ENCODE measurements at places on chromosomes 3 and 15. TPM values are rescaled to one million over a fixed set of nuclear protein-coding genes. Genes with fewer than 3 reads are reported as not detected.

DNA sequence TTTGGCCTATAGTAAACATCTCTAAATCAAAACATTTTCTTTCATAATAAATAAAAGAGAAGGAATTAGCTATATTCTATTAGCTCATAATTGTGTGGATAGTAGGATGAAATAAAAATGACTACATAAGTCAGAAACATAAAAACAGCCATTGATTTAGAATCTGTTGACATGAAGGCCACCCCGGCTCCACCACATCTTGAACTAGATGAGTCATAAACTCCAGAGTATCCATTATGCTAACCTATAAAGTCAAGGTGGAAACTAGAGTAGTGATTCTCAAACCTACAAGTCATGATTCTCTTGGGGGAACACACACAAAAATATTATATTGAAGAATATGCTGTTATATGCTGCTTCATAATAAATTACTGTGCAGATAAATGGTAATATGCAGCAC, 831.0 kb downstream of the TUSC7 start:
- no peaks in the 10 kb centered on the region for H3K36me3 ChIP-seq
- H3K27ac ChIP-seq, result no peak overlapping the region
- H3K27me3 ChIP-seq, result no peaks in the 10 kb centered on the region
- no peak for DNase-seq
- no peak overlapping the region for H3K4me3 ChIP-seq

ZCWPW2 gene
- 0.69 TPM for polyA plus RNA-seq

NPAP1 gene
- 0.36 TPM for polyA plus RNA-seq

DNA sequence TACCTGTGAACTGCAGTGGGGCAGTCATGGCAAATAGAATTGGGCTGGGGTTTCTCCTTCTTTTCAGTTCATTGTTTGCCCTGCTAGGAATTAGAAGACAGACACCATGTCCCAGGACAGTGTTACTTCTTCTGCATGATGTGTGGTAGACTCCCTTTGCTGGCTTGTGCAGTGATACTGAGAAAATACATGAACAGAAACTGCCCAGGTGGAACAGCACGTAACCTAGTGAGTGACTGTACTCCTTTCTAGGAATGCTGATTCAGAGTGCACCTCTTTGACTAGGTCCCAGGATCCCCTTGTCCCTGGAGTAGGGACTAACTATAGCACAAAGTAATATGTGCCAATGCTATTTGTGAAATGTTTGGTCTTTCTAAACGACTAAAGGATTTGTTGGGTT, 10.7 kb upstream of the SLC22A13 start:
- no peaks in the 10 kb centered on the region for H3K4me1 ChIP-seq
- peaks cover 46% of the 10 kb centered on the region for H3K36me3 ChIP-seq
- no peak overlapping the region for H3K27ac ChIP-seq
- H3K4me3 ChIP-seq, result no peak overlapping the region
- H3K27me3 ChIP-seq, result no peaks in the 10 kb centered on the region

MAGEL2 gene
- polyA plus RNA-seq, result 2.0 TPM

GRCh38 chr15:32966512-32966911, 228.0 kb downstream of the FMN1 start:
- no peaks in the 10 kb centered on the region for H3K27me3 ChIP-seq
- H3K27ac ChIP-seq, result no peak overlapping the region
- DNase-seq, result no peak
- H3K4me3 ChIP-seq, result no peak overlapping the region
- no peaks in the 10 kb centered on the region for H3K36me3 ChIP-seq

GRCh38 chr3:171429635-171430034, 30.6 kb downstream of the TNIK start:
- H3K4me1 ChIP-seq, result peaks cover 16% of the 10 kb centered on the region
- no peak overlapping the region for H3K4me3 ChIP-seq

DNA sequence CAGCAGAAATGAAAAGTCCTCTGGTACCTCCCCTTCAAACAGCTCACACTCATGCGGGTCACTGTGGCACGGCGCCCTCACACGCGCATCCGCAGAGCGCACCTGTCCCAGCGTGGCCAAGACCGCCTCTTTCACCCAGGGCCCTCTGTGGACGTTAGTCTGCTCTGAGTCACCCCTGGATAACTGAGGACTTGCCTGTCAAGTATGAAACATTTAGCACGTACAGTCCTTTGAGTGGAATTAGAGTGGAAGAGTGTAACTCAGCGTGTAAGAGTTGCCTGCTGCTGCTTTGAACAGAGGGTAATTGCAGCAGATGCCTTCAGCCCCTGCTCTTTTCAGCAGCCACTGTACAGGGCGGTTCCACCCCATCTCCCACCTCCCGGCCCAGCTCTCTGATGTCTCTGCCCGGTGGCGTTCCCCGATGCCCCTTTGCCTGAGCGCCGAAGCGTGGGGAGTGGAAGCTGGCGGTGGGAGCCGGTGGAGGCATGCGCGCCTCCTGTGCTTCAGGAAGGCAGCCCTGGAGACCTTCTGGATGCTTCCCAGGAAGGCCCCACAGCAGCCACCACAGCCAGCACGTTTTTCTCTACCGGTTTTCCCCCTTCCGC, 23.0 kb downstream of the CPN2 start:
- peaks cover 16% of the 10 kb centered on the region for H3K4me1 ChIP-seq
- DNase-seq, result no peak
- no peak overlapping the region for H3K27ac ChIP-seq

DNA sequence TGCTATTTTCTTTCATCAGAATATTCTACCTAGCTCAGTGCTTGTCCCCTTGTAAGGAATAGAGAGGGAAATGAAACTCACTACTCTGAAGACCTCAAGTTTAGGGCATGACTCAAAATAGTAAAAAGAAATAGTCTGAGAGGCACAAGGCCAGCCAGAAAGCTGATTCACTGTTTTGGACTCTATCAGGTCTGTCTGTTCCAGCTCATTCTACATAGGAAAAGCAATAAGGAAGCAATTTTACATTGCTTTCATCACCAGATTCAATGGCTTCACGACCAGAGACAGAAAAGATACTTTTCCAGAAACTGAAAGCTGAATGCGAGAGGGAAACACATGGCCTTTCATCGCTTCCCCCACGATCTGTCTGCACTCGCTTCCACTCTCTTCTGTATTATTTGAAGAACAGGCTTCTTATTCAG, 276.0 kb downstream of the GBE1 start:
- no peak overlapping the region for H3K4me3 ChIP-seq
- no peaks in the 10 kb centered on the region for H3K36me3 ChIP-seq
- no peaks in the 10 kb centered on the region for H3K4me1 ChIP-seq
- peak; percentile 19 for DNase-seq
- H3K27me3 ChIP-seq, result no peaks in the 10 kb centered on the region
